Hypothalamus (tissue), 51 donors: ENCODE measurements at places on chromosomes 6 and 20.

DNA sequence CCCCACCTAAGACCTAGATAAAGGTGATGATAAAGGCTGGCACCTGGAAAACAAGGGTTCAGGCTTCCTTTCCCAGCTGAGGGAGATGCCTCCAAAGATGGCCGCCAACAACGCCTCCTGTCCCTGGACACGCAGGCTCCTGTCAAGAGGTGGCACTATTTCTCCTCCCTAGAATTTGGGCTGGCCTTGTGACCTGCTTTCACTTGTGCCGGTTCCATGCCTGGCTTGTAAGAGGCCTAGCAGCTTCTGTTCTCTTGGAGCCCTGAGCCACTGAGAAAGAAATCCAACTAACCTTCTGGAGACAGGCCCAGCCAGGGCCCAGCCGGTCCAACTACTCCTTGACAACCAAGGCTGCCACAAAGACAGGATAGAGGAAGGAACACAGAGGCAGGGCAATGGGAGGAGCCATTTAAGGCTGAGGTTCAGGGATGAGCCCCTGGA is 60.2 kb upstream of the RALY start:
- DNase-seq = peak; percentile 23

DNA sequence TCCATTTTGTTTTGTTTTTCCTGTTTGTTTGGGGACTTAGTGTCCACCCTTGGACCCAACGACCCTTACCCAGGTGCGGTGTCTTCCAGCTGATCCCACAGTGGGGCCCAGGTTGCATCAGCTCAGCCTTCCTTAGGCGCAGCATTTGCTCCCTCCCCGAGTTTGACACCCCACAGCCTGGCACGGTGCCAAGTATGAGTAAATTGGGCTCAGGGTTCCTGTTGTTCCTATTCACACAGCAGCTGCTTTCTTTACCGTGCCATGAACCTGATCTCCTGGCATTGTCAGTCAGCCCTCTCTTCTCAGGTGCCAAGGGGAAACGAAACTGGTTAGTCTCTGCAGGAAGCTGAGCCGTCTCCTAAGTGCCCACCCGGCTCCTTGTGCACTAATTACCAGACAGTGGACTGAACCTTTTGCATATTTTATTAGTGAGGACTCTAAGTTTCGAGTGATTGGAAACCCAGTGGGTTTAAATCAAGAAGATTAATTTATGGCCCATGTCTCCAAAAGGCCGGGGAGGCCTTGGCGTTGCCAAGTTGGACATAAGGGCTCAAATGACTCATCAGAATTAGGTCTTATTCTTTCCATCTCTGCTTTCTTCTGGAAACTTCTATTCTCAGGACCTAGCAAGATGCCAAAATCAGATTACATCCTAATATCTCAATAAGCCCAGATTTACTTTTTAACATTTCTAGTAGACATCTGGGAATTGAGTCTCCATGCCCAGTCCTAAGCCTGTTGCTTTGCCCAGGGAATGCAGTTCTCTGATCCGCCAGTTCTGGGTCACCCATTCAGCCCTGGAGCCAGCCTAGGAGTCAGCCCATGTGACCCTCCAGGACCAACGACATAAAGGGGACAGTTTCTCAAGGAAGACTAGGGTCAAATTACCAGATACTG is 68.8 kb downstream of the TSHZ2 start:
- DNase-seq = no peak

- no peak for DNase-seq
Measured at GRCh38 chr6:21946298-21946783, 350.5 kb downstream of the PRL start.

GRCh38 chr6:149936743-149937142 is 5.1 kb upstream of the ULBP2 start:
- DNase-seq = no peak

DNA sequence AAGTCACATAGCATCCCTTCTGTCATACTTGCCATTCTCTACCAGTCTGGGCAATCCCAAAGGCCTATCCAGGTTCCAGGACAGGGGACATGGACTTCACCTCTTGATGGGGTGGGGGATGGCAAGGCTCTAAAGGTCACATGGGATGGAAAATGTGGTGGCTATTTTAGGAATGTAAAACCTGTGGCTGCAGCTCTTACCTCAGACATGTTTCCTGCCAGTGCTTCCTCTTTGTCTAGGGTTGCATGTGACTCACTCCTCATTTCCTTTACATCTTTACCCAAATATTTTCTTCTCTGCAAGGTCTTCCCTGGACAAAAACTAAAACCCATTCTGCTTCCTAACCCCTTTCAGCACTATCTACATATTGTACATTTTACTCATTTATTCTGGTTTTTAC is 135.7 kb downstream of the BTBD3 start:
- DNase-seq = no peak

- DNase-seq = no peak
Measured at GRCh38 chr6:135129136-135129856, 51.8 kb upstream of the MYB start.

GRCh38 chr6:80642452-80642851 is 536.0 kb downstream of the BCKDHB start:
- DNase-seq = no peak

DNA sequence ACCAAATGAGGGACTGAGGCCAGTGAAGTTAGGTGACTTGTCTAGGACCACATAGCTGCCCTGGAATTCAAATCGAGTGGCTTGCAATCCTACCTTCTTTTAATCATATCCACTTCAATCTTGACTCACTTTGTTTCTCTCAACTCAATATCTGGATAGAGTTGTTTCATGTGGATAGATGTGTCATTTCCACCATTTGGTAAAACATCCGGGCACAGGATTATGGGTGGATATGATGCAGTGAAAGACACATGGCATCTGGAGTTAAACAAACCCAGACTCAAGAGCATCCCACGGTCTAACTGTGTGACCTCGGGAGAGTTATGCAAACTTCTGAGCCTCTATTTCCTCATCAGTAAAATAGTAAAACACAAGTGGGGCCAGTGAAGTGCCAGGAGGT is 103.6 kb upstream of the CNKSR3 start:
- no peak for DNase-seq

DNA sequence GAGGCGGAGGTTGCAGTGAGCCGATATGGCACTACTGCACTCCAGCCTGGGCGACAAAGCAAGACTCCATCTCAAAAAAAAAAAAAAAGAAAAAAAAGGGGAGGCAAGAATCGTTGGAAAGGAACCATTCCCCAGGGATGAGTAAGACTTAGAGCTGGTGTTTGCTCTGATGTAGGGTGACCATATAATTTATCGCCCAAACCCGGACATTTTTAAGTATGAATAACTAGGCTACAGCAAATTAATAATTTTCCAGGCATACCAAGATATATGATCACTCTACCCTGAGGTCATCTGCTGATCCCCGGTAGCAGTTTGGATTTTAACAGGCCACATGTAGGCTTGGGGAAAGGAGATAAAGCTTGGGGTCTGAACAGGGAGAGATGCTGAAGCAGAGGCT is 260.9 kb downstream of the BTBD9 start:
- no peak for DNase-seq

- DNase-seq = no peak
Measured at GRCh38 chr6:51926125-51926524, 161.3 kb downstream of the PKHD1 start.

GRCh38 chr6:7701212-7701834 is 24.6 kb upstream of the BMP6 start:
- no peak for DNase-seq

- DNase-seq = no peak
Measured at GRCh38 chr20:40711079-40711478, 22.0 kb upstream of the MAFB start.

DNA sequence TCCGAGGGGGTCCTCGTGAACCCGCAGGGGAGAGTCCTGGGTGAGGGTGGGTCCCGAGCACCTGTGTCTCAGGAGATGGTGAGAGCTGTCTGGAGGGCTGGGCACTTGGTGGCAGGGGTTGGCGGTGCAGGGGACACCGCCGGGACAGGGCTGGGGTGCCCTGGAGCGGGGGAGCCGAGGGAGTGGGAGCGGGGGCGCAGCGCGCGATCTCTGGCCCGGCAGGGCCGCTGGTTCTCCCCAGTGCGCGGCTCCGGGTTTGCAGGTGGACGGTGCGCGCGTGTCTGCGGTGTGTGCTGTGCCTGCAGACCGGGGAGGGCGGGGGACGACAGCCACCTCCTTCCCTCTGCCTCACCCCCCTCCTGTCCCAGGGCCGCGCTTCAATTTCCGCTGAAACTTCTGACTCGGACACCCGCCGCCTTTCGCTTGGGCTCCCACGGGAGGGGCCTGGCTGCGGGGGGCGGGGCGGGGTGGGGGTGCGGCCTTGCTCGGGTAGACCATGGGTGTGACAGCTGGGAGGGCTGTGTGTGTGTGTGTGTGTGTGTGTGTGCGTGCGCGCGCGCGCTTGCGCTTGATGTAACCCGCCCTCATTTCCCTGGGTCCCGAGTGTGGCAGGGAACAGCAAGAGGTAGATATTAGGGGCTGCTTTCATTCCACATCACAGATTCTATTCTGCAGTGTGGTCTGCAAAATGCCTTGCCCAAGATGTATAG is 1.2 kb downstream of the TRIB3 start:
- peak; percentile 43 for DNase-seq
